ENCODE measurements at places on chromosomes 2 and 18.

DNA sequence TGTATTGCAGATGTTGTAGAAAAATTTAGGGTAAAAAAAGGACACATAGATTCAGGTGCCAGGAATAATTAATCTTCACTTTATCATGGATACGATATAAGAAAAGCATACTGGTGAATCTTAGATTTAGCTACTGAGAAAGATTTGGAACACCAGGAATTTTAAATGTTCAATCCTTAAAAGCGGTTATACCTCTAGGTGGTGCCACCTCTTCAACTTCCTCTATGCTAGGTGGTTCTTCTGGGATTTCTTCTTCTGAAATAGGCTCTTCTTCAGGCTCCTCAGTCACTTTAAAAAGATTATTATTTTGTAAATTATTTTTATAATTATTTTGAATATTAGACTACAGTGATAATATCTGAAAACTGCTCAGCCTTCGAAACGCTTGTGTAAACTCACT lies 133.1 kb downstream of the TTN start:
- peak; percentile 6 for DNase-seq

DNA sequence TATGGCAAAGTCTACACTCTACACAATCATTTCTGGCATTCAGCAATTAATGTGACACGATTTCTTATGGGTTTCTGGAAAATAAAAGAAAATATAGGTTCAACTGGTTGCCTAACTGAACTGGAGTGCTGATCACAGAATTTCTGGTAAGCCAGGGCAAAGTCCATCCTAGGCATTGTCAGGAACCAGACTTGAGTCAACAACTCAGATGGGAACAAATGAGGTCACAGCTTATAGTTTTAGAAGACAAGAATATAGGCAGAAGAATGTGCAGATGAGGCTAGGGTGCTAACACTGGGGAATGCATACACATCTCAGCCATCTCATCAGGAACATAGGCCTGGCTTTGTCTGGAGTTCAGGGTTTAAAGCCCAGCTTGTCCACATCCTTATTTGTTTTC lies 317.2 kb upstream of the ID2 start:
- no peak for DNase-seq

GRCh38 chr18:3233433-3234168 lies 13.8 kb upstream of the MYOM1 start:
- DNase-seq = no peak

GRCh38 chr18:11871501-11871900 lies 20.3 kb downstream of the CHMP1B start:
- no peak for DNase-seq

DNA sequence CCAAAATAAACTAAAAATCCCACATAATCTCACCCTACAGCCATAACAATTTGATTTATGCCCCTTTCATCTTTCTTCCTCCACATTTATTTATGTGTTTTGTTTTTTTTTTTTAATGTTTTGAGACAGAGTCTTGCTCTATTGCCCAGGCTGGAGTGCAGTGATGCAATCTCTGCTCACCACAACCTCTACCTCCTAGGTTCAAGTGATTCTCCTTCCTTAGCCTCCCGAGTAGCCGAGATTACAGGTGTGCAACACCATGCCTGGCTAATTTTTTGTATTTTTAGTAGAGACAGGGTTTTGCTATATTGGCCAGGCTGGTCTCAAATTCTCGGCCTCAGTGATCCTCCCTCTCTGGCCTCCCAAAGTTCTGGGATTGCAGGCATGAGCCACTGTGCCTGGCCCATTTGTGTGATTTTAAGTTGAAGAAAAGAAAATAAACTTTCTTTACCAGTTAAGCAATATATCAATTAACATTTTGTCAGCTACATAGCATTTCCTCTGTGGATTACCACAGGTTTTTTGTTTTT lies 35.9 kb upstream of the LPIN2 start:
- no peak for DNase-seq

DNA sequence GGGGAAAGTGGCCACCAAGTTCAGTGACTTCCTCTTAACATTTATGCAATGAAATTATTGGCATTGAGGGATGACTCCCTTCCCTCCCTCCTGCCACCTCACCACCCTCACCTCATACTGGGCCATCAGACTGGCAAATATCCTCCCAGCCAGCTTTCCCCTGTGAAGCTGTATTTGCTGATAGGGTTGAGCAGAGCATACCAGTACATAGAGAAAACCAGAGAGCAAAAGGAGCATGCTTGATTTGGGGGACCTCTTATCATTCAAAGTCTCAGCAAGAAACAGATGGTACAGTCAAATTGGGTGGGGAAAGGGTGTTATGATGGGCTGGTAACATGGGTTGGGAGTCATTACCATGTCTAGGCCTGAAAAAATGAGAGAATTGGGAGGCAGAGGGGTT lies 19.1 kb upstream of the B3GNT2 start:
- DNase-seq = peak; percentile 67

DNA sequence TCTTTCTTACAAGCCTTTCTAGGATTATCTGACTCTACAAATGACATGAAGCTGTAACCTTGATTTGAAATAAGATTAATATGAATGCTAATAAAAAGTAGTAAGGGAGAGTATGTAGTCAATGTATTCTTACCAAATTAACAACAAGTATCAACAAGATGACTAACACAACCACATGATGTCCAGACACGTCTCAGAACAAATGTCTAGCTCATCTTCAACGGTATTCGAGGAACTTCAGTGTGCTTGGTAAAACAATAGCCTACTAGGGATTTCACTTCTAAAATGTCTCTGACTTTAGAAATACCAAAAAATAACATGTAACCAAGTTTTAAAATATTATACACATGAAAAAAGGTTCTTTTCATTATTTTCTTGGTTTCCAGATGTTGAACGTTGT lies 3.4 kb downstream of the HDLBP start:
- DNase-seq = peak; percentile 33

DNA sequence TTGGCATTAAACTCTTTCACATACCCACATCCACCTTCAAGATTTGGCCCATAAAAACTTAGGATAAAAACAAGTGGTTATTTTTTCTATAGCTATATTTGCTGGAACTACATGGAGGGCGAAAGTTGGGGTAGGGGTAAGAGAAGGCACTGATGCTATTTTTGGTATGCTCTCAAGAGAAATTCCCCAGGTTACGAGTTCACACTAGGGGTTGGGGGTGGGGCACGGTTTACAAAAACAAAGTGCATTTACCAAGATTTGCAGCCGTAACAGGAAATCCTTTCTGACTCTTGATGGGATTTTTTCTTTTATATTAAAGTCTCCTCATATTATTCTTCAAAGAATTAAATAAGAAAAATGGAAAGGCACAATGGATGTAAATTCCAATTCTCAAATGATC lies 6.8 kb downstream of the SERPINE2 start:
- no peak for DNase-seq

DNA sequence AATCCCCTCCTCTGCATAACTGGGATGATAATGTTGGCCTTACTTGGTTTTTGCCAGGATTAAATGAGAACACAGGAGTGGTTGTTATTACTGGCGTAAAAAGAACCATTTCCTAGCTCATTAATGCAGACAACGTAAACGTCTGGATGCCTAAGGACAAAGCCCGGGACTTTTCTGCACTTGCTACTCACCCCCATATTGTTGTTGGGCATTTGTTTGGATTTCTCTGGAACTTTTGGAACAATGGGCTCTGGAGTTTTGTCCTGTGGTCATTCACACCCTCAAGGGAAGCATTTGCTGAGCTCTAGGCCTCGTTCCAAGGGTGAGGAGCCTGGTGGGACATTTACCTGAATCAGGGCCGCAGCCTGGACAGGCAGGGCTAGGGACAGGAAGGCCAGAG lies 76.0 kb downstream of the HS1BP3 start:
- DNase-seq = no peak

DNA sequence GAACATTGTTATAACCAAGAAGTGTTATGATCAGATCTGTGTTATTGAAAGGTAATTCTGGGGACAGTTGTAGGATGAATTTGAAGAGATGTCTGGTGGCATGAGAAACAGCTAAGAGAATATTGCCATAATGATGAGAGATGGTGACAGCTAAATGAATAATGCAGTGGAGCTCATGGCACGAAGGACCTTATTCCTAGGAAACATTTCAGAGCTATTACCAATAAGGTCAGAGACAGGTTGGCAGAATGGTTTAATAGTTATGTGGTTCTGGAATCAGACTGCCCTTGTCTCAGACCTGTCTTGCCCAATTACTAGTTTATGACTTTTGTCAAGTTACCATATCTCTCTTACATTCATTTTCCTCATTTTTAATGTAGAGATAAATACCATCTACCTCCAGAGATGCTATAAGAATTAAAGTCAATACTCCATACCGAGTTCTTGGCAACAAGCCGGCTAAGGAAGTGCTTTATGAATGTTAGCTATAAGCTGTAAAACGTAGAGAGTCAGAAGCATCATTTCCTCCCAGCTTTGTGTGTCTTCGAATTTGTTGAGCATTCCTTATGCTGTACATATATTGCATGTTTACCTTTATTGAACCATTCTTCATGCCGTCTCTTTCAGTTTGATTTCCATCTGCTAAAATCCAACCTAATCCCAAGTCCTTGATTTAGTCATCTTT lies 73.6 kb upstream of the COL5A2 start:
- DNase-seq = no peak

DNA sequence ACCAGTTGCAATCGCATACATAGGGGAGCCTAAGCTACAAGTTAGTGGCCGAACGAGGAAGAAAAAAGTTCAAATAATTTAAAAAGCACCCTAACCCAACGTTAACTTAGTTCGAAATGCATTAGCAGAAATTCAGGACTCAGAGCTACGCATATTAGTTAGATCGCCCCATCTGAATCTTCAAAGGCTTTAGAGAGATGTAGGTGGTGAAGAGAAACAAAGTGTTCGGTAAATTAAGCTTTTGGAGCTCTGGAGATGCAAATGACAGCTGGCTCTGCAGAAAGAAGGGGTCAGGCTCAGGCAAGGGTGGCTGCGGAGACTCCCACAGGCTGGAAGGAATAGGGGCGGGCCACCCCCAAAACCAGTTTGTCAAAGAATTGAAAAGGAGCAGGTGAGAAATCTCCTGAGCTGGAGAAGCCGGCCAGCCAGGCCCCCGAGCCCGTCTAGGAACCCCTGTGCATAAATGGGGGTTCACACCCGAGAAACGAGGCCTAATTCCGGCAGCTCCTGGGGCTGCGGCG lies 621 bp downstream of the TXNL1 start:
- peak; percentile 15 for DNase-seq

DNA sequence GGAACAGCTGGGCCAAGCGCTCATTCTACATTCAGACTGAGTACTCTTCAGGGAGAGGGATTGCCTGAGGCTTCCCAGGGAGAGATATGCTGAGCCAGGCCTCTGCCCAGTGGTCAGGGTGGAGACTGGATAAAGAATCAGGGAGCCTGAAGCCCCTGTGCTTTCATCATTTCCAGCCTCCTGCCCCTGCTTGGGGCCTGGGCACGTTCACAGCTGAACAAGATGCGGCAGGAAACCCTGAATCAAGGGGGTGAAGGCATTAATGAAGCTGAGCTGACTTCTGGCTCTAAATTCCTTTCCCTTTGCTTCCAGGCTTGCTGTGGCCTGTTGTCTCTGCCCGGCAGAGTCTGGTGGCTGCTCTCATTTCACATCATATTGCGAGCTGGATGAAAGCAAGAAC lies 35.0 kb downstream of the RPL37A start:
- no peak for DNase-seq

- DNase-seq = no peak
Observed at GRCh38 chr2:150100336-150100735, 387.1 kb downstream of the RND3 start.

DNA sequence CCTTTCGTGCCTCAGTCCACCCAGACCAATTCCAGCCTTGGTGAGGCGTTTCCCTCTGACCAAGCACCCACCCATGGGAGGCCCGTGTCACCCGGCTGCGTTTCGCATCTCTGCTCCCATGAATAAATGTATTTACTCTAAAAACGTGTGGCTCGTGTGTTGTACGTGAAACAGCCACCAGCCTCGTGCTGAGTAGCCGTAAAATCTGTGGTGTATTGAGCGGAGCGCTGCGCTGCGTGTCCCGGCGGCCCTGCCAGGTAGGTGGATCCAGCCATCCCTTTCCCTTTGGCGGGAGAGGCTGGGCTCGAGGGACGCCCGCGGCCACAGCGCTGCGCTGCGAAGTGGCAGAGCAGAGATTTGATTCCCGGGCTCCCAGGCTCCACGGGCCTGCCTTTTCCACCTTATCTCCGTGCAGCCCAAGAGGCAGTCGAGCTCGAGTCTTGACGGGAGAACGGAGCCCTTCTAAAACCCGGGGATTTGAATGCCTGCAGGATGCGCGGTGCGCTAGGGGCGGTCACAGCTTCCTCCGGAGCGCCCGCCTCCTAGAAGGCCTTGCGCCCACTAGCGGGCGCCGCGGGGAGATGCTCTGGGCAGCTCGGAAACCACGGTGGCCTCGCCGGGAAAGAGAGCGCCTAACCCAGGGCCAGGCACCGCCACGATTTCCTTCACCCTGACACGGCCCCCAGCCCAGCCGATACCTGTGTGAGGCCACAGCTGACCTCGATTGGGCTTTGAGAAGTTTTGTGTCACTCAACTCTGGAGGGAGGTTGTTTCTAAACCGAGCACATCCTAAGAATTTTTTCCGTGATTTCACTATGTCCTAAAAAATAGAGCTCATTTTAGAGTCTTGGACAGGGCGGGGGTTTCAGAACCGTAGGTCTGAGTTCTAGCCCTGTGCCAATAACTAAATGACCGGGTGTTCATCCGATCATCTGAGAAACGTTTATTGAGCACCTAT lies 3.9 kb upstream of the PSMD1 start:
- peak; percentile 91 for DNase-seq

- DNase-seq = no peak
Observed at GRCh38 chr18:23503963-23504344, 643 bp downstream of the RMC1 start.

GRCh38 chr2:231693956-231694355 lies 14.4 kb upstream of the PTMA start:
- DNase-seq = no peak

GRCh38 chr2:45816272-45816671 lies 164.8 kb downstream of the PRKCE start:
- DNase-seq = no peak

DNA sequence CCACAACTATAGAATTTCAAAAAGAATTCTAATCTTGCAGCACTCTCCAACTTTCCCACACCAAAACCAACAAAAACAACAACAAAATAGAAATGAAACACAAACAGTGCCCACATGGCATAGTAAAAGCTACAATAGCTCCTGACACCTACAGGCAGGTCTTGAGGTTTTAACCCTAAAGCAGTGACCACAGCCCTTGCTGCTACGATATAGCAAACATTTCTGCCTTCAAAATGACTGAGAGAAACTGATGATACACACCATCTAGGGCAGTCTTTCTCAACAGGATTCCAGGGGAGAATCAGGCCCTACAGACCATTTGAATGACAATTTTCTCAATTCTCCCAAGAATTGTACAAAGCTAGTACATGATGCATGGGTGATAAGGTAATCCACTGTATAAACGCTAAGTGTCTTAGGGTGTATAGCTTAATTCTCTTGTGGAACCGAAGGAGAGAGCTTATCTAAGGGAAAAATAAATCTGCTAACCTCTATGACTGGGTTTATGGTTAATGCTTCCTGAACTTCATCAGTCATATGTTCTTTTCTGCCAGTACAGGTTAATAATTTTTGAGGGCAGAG lies 46.5 kb downstream of the TRAK2 start:
- DNase-seq = no peak
